ENCODE measurements at places on chromosomes 2 and 18.
A peak's percentile ranks its signal among the peaks of the same experiment; 100 is the strongest.

DNA sequence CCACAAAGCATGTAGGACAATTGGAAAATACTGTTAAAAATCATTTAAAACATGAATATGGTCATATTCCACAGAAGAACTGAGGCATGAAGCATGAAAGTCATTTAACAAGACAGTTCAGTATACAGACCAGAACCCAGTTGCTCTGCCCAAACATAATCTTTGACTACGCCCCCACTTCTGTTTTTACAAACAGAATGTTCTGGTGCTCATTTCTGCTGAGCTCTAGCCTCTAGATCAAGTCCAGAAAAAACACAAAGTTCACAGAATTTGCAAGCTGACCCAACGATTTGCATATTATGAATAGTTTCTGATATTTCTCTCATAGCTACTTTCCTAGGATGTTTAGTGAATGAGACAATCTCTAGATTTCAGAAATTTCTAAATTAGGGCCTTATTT lies 424.9 kb downstream of the PID1 start:
- DNase-seq, result no peak

- no peak for DNase-seq
These were observed 8.0 kb downstream of the ABCB11 start for GRCh38 chr2:169023161-169023560.

- peak; percentile 29 for DNase-seq
These were observed 469.9 kb upstream of the SMIM21 start for GRCh38 chr18:75897386-75897785.

DNA sequence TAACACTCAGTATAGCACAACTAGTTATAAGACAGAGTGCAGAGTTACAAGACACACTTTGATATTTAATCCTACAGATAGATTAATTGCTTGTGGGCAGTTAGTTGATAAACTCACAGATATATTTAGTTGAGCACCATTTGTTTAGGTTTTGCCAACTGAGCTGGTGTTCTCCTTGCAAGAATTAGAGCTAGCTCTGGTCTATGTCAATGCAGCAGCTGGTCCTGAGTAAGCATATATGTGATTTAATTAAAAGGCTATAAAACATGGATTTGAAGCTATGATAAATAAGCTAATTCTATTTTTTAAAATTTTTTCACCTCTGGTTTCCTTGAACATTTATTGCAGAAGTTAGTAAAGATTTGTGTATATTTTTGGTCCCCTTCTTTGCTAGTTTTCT lies 35.6 kb downstream of the GPD2 start:
- peak; percentile 25 for DNase-seq

DNA sequence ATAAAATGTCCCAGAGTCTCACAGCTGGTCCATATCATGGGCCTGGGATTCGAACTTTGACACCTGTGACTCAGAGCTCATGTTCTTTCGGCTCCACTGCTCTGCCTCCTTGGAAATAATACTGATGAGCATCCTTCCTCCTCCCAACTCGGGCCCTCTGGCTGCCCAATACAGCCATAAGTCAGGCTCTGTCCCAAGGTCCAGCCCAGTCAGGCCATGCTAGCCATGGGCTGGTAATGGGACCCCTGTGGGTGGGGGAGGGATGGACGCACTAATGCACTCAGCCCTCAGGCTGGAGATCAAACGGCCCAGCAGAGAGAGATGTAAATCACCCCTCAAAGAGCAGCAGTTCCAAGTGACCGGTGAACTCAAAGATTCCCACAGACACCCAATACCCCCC lies 61.1 kb downstream of the DDX1 start:
- peak; percentile 42 for DNase-seq

- DNase-seq, result no peak
These were observed 51.4 kb upstream of the MRPL33 start for GRCh38 chr2:27720004-27720551.

GRCh38 chr2:113268621-113269360 lies 9.9 kb downstream of the PAX8 start:
- DNase-seq, result no peak

GRCh38 chr2:238518172-238518820 lies 91.6 kb downstream of the ASB1 start:
- no peak for DNase-seq

DNA sequence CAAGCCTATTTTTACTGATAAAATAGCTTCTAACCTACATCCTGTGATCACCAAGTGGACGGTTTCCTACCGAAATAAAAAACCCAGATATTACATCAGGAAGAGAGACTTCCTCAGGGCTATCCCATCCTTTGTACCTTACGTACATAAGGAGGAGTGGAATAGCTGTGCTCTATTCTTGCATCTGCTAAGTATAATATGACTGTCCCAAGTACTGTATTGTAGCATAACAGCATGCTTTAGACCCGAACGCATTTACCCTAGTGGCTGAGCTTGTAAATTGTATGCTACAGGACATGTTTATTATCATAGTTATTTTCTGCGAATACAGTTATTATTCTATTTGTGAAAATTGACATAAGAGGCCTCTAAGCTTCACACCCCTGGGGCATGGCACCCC lies 302.4 kb downstream of the CLIP4 start:
- DNase-seq, result no peak

DNA sequence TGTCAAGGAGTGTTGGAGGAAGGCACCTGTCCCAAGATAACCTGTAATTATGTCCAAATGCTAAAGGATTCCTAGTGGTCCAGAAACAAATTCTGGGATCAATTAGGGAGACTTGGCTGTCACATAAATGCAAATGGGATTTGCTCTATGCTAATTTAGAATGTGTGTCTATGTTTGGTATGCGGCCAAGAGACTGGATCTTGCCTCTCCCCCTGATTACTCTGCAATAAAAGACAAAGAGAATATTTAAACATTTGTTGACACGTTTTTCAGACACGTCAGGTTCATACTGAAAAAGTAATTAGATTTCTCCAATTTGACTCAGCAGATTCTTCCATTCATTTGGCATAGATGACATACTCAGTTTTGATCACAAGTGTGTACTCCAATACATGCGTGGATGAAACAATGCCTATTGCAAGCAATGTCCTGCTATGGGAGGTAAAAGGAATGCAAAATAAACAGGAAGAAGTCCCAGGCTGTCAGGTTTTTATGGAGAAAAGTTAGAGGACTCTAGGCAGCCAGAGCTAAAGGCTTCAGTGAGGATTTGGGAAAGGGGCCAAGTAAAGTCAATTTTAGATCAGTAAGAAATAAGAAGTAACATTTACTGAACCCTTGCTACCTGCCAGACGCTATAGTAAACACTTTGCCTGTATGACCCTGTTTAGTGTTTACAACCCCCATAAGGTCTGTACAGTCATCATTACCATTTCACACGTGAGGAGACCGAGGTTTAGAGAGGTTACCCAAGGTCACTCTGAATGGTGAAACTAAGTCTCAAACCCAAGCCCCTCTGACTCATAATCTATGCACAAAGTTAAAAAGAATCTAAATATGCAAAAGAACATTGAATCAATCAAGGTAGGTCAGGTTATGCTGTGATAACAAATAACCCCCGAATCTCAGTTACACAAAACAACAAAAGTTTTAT lies 7.8 kb downstream of the ANTXR1 start:
- no peak for DNase-seq

DNA sequence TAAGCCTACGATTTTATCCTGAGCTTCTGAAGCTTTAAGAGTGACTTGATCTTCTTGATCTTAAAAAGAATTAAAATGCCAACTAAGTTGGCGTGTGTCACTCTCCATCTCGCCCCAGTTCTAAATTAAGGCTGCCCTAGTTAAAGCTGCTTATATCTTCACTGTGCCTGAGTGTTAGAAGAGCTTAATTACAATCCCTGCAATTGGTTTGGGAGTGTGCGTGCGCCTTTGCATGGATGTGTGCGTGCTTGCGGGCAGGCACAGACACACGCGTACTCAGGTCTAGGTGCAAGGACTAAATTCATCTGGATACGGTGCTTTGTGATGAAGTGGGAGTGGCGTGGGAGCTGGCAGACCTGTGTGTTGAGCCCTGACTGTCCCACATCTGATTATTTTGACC lies 201.5 kb downstream of the FAM210A start:
- DNase-seq, result no peak

- no peak for DNase-seq
These were observed 2.5 kb upstream of the NFATC1 start for GRCh38 chr18:79393181-79393634.

GRCh38 chr2:9108210-9108967 lies 98.2 kb upstream of the ASAP2 start:
- DNase-seq, result no peak

GRCh38 chr2:190443778-190444481 lies 35.8 kb downstream of the MFSD6 start:
- peak; percentile 34 for DNase-seq

GRCh38 chr2:100339823-100340222 lies 17.5 kb upstream of the LONRF2 start:
- DNase-seq, result no peak

DNA sequence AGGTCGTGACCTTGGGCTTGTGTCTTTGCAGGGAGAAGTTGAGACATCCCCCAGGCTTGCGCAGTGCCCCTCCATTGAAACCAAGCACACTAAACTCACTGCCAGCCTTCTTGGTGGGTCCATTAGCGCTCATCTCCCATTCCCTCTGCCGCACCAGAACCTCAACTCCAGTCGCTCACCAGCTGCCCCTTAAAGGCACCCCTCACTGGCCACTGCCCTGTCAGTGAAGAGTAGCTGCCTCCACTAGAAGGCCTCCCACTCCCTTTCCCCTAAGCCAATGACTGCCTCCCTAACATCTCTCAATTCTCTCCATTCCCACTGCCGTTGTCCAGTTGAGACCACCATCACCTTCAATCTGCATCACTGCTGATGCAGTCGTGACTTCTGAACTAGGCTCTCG lies 114.8 kb upstream of the EPC2 start:
- DNase-seq, result no peak

Measured in SK-N-SH (cell line).